C1 segment of cervical spinal cord (tissue), 14 donors: ENCODE measurements at places on chromosomes 7 and 10.

- DNase-seq, result no peak
These were observed 77.7 kb downstream of the ICA1 start for GRCh38 chr7:8184221-8184620.

DNA sequence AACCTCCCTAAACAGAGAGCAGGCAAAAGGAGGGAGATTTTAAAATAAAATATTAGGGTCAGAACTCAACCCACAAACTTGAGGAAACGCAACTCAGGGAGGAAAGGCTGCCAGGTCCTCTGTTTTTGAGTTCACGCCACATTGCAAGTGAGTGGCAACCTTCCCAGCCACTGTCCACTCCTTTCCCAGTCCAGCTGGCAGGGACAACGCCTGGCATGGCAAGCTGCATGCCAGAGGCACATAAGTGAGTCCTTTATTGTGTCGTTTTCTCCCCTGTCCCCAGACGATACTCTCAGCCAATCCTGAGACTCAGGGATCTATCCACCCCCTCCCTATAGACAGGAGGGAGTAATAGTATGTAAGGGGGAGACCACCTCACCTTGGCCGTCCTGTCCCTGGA, 22.4 kb downstream of the FBXW4 start:
- DNase-seq, result no peak

DNA sequence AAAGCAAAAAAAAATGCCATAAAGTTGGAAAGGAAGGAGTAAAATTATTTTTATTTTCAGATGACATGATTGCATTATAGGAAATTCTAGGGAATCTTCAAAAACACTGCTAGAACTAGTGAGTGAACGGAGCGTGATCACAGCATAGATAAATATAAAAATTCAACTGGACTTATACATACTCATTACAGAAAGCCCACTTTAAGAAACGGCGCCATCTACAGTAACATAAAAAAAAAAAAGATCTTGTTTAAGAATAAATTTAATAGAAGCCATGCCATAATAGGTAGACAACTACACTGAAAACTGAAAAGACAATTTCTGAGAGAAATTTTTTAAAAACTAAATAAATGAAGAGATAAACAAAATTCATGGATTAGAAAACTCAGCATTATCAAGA, 623.1 kb upstream of the MGMT start:
- DNase-seq, result no peak

DNA sequence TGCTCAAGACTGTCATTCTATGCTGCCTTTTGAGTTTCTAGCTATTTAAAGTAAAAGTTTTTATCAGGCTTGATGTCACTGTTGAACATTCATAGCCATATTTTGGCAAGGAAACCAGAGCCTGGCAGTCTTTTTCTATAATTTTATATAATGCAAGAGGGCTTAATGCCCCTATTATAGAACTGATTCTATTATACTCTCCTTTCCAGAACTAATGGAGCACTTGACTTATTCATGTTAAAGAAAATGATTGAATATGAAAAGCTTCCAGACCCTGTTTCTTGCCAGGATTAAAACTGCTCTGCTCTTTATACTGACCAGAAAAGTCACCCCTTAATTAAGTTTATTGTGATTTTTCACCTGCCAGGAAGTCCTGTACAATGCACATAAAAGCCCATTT, 337.6 kb upstream of the CHRM2 start:
- DNase-seq, result no peak

- DNase-seq, result no peak
These were observed 278.1 kb upstream of the NRP1 start for GRCh38 chr10:33612551-33612950.

DNA sequence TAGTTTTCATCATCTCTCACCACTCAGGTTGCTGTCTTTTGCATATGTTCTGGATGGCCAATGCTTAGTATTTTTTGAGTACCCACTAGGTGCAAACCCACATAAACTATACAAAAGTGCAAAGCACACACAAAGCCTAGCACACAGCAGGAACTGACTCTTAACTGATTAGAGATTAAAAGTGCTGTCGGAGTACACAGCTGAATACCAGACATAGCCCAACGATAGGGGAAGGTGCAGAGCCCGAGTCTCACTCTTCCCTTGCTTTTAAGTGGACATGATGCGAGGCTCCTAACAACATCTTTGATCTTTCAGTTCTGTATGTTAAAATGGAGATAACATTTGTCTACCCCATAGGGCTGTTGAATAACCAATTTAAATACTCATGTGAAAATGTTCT, 90.8 kb downstream of the DPY19L1 start:
- DNase-seq, result no peak

GRCh38 chr10:635088-635861, 54.2 kb downstream of the DIP2C start:
- peak; percentile 52 for DNase-seq

GRCh38 chr10:103783681-103784080, 71.7 kb downstream of the SH3PXD2A start:
- DNase-seq, result no peak

DNA sequence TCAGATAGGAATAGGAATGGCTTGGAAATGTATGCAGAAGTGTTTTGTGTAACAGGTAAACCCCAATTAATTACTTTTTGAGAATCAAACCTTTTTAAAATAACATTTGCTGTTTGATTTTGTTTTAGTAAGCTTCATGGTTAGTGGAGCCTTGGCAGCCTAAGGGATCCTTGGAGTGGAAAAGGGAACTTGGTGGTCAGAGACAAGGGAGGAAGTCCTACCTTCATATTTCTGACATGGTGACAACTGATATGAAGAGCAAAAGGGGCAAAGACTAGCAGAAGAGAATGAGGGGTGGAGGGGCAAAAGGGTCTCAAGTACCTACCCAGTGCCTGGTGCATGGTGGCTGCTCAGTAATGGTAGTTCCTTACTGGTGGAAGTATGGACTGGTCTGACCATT, 32.3 kb downstream of the AHCYL2 start:
- no peak for DNase-seq

- DNase-seq, result no peak
These were observed 24.0 kb upstream of the PCGF5 start for GRCh38 chr10:91196268-91197048.

- no peak for DNase-seq
These were observed 23.7 kb downstream of the PHTF2 start for GRCh38 chr7:77822269-77822668.

DNA sequence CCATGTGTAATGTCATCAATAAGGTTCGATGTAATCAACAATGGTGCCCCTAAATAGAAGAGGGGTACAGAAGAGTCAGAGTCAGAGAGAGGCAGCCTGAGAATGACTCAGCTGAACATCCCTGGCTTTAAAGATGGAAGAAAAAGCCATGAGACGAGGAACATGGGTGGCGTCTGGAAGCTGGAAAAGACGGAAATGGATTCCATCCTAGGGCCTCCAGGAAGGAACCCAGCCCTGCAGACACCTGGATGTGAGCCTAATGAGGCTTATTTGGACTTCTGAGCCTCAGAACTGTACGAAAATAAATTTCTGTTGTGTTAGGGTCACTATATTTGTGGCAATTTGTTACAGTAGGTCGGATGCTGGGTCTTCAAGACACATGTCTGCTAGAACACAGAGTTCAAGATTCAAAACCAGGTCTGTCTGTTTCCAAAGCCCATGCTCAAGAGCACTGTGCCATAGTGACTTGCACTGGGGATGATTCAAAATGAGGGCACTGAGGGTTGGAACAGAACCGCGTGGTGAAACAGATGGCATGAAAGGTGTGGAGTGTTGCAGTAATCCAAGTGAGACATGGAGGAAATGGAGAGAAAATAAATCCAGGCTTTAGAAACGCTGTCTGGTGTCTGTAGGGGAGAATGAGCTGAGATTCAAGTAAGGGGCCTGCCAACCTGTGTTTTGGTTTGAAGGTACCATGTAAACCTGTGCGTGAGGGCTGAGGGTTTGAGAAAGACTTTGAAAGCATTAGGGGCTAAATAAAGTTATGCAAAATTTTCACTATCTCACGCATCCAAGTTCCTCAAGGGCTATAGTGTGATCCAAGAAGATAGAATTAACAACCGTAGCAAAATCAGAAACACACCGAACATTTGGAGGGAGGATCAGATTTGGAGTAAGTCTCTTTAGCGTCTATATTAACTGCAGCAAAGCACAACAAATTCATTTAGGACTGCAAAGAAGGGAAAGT, 849.1 kb upstream of the AUTS2 start:
- no peak for DNase-seq

GRCh38 chr7:17159500-17160037, 138.9 kb upstream of the AHR start:
- no peak for DNase-seq

DNA sequence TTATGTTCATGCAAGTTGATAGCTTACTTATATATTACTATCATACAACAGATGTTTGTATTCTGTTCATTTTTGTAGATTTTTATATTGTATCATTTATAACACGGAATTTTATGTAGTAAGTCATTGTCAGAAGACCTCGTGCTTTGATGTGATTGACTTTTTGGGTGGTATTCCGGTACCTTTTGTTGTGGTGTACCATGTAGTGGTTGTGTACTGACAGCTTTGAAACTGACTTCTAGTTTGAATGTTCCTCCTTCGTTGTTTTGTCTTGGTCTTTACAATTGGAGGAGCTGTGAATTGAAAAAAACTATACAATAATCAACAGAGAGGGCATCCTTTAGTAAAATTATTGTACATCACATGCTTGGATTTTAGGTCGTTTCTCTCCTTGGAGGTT, 61.5 kb downstream of the WAC start:
- no peak for DNase-seq

DNA sequence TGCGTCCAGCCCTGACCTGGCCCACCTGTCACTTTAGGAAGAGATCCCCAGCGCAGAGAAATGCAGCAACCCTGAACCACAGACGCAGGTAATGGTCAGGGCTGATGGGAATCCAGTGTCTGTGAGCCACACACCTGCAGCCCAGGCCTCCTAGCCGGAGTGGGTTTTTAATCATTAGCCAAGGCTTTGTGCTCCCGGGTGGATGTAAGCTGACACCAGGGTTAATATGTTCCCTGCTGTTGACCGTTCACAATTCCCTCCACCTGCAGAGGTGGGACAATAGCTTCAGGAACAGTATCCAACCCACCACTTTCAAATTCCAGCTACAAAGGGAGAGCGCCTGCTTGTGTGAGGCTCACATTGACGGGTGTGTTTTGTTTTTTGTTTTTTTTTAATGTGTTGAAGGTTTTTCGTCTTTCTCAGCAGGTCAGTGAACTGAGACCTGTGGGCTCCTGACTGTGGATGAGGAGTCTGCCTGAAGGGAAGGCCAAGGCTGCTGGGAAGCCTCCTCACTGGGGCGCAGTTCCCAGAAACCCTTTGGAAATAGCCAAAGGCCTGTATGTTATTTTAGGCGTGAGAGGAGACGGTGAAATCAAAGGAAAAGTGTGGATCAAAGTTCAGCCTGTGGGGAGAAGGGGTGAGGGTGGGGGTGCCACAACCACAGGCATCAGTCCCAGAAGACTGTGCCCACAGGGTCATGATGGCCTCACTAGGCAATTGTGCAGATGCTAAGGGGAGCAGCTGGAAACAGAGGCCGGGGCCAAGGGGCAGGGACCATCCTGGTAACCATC, 111.1 kb downstream of the TNS3 start:
- no peak for DNase-seq

DNA sequence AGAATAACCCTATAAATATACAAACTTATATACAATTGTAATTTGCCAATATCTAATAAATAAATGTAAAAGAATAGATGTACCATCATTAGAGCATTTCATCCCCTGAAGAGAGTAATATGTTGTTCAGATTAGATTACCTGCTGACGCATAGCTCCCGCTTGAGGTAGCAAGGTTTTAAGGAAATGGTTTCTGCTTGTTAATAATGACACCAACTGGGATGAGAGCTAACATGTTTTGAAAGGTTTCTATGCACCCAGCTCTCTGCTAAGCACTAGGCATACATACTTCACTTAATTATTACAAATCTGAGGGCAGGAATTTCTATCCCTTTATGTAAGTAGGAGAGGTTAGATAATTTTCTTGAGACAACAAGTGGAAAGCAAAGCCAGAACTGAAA, 1003.3 kb upstream of the SORCS1 start:
- DNase-seq, result no peak
